Muscle of back (tissue), 13 donors: ENCODE measurements at places on chromosomes 6 and 20. TPM values are rescaled to one million over a fixed set of nuclear protein-coding genes. Genes with fewer than 3 reads are reported as not detected.
A peak's percentile ranks its signal among the peaks of the same experiment; 100 is the strongest.

GRCh38 chr6:13288481-13288880 lies 39.9 kb downstream of the TBC1D7 start:
- no peak for DNase-seq

DNA sequence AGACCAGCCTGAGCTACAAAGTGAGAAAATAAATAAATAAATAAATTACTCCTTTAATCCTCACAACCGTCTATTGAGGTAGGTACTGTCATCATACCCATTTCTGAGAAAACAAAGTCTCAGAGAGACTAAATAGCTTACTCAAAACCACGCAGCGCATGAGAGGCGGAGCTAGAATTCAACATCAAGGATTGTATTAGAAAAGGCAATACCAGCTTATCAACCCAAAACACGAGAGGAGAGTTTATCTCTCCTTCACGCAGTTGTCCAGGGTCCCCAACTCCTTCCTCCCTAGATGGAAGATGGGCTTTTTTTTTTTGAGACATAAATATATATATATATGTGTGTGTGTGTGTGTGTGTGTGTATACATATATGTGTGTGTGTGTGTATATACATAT lies 12.2 kb downstream of the HNF4A start:
- DNase-seq: no peak

- peak; percentile 24 for DNase-seq
Measured at GRCh38 chr20:36957875-36958667, 6.6 kb upstream of the SAMHD1 start.

GRCh38 chr6:18072841-18073240 lies 49.6 kb downstream of the NHLRC1 start:
- no peak for DNase-seq

DNA sequence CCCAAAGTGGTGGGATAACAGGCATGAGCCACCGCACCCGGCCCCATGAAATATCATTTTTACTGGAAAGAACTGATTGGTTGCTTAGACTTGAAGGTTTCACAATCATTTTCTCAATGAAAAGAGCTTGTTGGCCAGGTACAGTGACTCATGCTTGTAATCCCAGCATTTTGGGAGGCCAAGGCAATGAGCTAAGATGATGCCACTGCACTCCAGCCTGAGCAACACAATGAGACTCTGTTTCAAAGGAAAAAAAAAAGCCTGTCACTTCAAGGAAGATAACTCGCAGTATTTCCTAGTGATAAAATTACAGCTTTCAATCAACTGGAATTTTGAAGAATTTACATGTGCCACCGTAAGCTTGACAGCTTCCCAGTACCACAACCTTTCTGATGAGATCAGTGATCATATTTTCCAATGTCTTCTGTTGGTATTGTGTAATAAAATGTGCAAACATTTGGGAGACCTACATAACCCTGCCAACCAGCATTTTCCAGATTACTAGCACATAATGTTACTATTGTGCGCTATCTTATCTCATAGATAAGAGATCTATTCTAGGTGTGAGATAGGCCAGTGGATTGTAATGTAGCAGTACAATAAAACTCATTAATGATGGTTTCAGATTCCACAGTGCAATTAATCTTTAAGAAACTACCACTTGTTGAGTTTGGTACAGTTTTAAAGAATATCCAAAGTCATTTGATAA lies 7.2 kb downstream of the PNLDC1 start:
- no peak for DNase-seq

GRCh38 chr6:85405853-85406198 lies 44.1 kb upstream of the NT5E start:
- no peak for DNase-seq

DNA sequence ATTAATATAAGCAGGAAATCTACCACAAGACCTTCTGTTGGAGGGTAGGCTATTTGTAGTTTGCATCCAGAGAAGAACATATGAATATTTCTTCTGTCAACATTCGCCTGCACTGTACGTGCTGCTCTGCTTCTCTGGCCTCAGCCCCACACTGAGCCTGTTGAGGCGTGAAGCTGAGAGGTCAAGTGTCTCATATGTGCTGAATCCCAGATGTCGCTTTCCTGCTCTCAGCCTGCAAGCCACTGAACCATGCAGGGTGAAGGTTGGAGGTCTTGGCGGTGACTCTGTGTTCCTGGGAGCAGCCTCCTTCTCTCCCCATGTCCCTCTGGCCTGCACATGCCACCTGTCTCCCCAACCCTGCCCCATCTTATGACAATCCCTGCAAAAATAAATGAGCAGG lies 83.6 kb downstream of the TMEM170B start:
- DNase-seq: no peak

- DNase-seq: no peak
Measured at GRCh38 chr6:155400654-155400965, 55.0 kb downstream of the NOX3 start.

- DNase-seq: no peak
Measured at GRCh38 chr6:163806755-163807499, 392.4 kb downstream of the QKI start.

DNA sequence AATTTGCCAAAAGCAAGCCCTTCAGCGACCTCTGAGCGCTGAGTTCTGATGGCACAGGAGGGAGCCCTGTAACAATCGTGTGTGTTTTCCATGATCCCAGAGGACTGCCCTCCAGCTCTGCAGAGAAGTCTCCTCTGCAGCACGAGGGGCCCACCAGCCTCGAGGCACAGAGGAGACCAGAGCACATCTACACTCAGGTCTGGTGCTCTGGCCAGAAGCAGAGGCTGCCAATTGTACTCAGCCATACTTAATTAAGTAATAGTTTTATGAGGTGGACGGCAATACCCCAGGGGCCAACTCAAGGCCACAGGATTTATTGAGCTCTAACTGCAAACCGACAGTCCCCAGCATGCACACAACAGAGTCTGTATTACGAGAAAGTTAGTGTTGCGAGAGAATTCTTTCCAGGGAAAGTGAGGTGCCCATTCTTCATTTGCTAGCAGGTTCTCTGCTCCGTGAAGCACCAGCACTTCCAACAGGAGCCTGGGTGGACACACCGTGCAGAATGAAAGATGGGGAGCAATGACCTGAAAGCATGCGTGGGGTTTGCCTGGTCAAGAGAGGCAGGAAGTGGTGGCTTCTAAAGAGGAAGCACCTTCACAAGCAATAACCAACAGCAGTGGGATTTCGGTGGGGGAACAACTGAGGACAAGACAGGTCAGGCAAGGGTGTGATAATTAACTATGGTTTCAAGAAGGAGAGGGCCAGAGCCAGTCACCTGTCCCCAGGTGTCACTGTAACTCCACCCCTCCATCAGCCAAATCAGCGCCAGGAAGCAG lies 92.8 kb upstream of the FOXC1 start:
- no peak for DNase-seq

- no peak for DNase-seq
Measured at GRCh38 chr6:169014211-169015197, 239.1 kb downstream of the THBS2 start.

DNA sequence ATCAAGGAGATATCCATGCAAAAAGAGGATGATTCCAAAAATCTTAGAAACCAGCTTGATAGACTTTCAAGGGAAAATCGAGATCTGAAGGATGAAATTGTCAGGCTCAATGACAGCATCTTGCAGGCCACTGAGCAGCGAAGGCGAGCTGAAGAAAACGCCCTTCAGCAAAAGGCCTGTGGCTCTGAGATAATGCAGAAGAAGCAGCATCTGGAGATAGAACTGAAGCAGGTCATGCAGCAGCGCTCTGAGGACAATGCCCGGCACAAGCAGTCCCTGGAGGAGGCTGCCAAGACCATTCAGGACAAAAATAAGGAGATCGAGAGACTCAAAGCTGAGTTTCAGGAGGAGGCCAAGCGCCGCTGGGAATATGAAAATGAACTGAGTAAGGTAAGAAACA lies 10.1 kb upstream of the SNRNP48 start:
- DNase-seq: no peak

- DNase-seq: no peak
Measured at GRCh38 chr6:156686301-156686994, 90.7 kb upstream of the ARID1B start.

DNA sequence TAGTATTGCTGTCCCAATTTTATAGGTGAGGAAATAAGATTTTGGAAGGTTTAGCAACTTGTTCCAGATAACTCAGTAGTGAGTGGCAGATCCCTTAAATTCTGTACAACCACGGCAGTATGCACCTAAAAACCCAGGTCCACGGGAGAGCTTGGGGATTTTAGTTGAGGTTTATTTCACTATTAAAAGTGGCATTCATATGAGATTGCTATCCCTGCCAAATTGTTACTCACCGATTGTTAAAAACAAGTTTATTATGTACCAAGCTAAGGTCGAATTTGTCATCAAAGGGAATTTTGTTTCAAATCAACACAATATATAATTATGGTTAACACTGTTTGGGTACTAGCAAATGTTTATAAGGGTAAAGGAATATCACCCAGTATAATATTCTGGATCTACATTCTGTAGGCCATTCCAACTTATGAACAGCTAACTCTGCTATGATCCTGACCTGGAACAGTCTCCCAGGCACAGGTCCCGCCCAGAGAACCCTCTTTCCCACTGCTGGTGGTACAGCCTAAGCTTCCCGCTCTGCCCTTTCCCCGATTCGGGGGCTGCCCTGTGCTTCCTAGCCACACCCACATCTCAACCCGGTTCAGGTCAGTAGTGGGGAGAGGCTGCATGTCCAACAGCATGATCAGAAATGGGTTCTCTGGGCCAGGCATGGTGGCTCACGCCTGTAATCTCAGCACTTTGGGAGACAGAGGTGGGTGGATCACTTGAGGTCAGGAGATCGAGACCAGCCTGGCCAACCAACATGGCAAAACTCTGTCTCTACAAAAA lies 24.9 kb downstream of the GPLD1 start:
- no peak for DNase-seq

DNA sequence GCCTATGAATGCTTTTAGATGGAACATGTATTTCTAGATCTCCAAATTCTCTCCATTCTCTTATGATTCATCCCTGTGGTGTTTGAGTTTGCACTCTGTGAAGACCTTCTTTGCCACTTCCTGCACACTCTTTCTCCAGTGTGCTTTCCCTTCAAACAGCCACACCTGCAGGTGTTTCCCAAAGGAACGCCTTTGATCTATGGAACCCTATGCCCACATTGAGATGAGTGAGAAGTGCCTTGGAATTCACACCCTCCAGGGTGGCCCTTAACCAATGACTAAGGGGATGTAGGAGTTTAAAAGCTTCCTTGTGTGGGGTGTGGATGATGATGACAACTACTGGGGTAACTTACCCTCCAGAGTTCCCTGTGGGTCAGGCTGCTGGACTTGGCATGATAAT lies 570.1 kb downstream of the DHX35 start:
- DNase-seq: no peak

- DNase-seq: no peak
Measured at GRCh38 chr20:13141546-13141945, 79.5 kb upstream of the ISM1 start.

GRCh38 chr6:10351791-10352190 lies 63.1 kb downstream of the TFAP2A start:
- DNase-seq: peak; percentile 20

DNA sequence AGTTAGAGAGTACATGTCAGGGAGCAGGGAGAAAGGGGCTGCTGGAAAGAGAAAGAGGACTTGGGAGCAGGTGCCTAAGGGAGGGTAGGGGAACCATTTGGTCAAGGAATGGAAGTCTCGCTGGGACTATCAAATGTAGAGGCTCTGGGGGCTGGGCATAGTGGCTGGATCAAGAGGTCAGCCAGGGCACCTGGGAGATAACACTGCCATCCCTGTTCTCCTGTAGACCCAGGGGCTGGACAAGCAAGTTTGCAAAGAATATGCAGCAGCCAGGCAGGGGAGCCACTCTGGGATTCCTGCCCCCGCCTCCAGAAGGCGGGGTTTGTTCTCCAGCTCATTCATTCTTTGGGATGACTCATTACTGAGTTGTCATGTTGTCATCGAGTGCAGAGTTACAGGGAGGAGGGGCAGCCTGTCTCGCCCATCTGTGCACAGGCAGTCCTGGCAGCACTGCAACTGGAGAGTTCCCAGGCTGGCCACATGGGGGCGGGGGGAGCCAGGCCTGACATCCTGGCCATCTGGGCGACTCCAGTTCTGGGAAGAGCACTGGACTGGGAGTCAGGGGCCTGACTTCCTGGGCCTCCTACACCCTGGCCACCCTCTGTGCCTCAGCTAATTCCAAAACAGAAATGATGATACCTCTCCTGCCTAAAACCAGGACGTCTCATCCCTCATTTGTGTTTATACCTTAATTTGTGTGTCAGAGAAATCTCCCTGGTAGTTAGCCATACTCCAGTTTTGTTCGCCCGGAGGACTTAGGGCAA lies 28.2 kb upstream of the ZFAND3 start:
- peak; percentile 95 for DNase-seq

- no peak for DNase-seq
Measured at GRCh38 chr6:51019806-51020205, 201.1 kb downstream of the TFAP2B start.

DNA sequence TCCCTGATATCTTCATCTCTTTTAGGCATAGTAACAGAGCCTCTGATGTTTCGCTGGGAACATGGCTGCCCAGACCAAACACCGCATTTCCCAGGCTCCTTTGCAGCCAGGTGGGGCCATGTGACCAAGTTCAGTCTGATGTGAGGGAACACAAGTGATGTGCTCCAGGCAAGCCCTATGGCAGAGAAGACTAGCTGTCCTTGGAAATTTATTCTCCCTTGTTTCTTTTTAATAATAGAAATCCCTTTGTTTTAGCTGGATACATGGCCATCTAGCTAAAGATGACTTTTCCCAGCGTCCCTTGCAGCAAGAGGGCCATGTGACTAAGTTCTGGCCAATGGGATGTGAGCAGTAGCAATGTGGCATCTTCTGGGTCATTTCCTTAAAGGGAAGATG lies 30.8 kb downstream of the SLC2A10 start:
- no peak for DNase-seq

- DNase-seq: no peak
Measured at GRCh38 chr6:133001040-133001565, 186.7 kb downstream of the RPS12 start.

- DNase-seq: no peak
Measured at GRCh38 chr20:9235518-9235917, 166.6 kb downstream of the PLCB4 start.

- no peak for DNase-seq
Measured at GRCh38 chr20:59062081-59062480, 19.5 kb upstream of the PRELID3B start.

DNA sequence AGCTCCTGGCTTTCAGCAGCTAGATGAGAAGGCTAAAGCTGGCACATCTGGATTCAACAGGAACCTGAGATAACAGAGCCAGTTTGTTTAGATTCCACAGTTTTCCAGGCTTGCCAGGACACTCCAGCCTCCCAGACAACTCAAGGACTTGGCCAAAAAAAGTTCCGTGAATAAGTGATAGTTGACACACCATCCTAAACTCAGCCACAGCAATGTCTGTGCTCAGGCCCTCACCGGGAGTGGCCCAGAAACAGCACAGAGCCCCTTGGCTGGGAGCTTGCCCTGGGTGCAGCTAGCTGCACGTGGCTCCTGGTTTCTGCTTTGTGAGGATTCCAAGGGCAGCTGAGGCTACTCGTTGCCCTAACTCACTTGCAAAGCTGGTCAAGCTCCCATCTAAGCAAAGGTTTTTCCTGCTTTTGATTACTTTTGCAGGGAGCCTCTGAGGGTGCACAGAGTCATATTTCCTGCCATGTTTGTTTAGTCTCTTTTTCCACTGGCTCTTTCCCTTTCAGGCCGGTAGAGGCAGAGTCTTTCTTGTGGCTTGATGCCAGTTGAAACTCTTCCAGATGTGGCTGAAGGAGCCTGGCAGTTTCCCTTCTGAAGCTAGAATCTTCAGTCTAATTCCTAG lies 118.3 kb upstream of the ECI2 start:
- DNase-seq: peak; percentile 79

- DNase-seq: no peak
Measured at GRCh38 chr6:351867-352289, 39.7 kb upstream of the IRF4 start.

The LY6G5B gene
- 10.6 TPM for polyA plus RNA-seq

The NNAT gene
- polyA plus RNA-seq: 436 TPM

The CST7 gene
- polyA plus RNA-seq: 0.42 TPM

The SCUBE3 gene
- polyA plus RNA-seq: 1.4 TPM

The CDH22 gene
- 0.55 TPM for polyA plus RNA-seq
